ENCODE measurements at places on chromosomes 3 and 15. TPM values are rescaled to one million over a fixed set of nuclear protein-coding genes. Genes with fewer than 3 reads are reported as not detected.

The ATP10A gene
- 4.9 TPM for total RNA-seq

DNA sequence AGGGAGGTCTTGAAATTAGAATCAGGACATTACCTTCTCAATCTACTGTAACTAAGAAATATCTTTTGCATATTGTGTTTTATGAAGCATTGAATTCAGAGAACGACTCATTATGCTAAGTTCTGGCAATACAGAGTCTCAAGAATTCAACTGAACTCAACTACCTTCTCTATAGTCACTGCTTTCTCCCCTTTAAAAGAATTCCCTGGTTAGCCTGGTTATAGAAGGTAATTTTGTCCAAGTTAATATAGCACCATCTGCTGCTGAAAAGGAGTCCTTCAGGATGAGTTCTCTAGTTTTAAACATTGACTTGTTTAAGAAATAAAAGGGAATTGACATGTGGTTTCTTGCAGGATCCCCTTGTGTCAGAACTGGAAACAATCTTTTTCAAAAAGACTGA, 60.2 kb downstream of the IL16 start:
- no peaks in the 10 kb centered on the region for H3K36me3 ChIP-seq
- peaks cover 3% of the 10 kb centered on the region for H3K27me3 ChIP-seq
- peaks cover 19% of the 10 kb centered on the region for H3K4me1 ChIP-seq
- H3K27ac ChIP-seq: no peak overlapping the region
- no peak for DNase-seq

DNA sequence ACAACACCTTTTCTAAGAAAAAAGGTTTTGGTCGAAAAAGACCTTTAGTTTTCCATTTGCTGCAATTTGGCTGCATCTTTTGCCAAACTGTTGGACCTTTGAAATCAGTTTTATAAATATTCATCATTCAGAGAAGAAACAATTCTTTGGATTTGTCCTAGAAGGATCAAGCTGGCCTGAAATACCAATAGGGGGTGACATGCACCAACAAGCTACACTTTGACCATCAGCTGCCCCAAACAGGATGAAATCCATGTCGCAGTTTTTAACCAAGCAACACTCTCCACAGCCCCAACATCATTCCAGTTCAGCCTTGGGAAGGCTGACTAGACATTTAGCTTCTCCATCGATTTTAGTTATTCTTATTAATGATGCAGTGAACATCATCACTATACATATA, 9.8 kb downstream of the RPL15 start:
- no peak overlapping the region for H3K27ac ChIP-seq
- H3K27me3 ChIP-seq: no peaks in the 10 kb centered on the region
- no peak for DNase-seq

DNA sequence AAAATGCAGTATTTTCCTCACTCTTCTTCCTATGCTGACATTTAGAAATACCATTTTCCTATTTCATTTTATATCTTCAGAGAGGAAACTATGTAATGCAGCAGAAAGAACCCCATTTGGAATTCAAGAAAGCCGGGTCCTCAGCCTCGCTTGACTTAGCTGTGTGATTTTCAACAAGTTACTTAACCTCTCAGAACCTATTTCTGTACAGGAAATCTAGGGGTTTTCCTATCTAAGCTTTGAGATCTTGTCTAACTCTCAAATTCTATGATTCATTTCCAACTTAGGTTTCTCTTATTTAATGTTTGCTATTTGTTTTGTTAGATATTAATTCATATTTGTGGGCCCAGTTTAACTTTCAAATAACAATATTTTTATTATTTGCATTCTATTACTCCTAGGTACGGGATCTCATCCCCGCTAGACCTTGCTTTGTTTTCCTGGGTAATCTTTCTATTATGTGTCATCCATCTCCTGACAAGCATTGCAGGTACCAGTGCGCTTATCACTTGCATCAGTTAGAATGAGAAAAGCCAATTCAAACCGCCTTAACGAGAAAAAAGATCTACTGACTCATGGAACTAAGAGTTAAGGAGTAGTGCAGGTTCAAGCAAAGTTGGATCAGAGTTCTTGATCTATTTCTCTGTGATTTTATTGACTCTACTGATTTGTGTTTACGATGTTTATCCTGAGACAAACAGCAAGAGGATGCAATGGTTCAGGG, 70.6 kb upstream of the BHLHE40 start:
- H3K27me3 ChIP-seq: no peaks in the 10 kb centered on the region
- H3K4me3 ChIP-seq: no peak overlapping the region
- no peak overlapping the region for H3K27ac ChIP-seq

The NKIRAS1 gene
- 8.8 TPM for total RNA-seq

DNA sequence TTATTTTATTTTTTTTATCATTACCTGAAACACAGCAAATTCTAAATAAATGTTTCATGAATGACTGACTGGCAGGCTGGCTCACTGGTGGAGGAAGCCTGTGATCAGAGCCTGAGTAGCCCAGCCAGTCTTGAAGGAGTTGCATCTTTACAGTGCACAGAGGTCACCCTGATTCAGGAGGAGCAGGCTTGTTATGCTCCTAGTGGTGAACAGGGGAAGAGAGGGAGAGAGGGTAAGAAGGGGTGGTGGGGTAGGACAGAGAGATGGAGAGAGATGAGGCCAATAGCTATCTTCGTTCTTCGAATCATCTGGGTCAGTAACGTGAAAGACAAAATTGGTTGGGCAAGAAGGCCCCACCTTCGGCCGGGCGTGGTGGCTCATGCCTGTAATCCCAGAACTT, 202.6 kb upstream of the MCTP2 start:
- DNase-seq: no peak
- H3K36me3 ChIP-seq: peaks cover 3% of the 10 kb centered on the region
- H3K27ac ChIP-seq: no peak overlapping the region
- peaks cover 25% of the 10 kb centered on the region for H3K4me1 ChIP-seq

The KLHL40 gene
- total RNA-seq: not detected

The UBAP1L gene
- total RNA-seq: 4.5 TPM

DNA sequence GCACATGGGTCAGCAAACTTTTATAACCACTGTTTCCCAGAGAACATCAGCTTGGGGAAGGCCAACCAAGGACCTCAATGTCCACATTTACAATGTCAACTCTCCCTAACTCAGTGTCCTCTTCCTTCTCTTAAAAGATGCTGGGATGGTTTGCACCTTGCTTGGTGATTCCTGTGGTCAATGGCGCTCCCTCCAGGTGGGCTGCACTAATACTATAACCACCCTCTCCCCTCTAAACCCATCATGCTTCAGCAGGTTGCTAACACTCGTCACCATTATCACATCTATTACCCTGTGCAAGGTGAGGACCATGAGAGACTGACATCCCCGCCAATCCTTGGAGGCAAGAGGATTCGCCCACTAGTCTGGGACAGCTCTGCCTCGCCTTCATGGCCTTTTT, 65.2 kb downstream of the FRMD5 start:
- peaks cover 3% of the 10 kb centered on the region for H3K27me3 ChIP-seq
- H3K36me3 ChIP-seq: no peaks in the 10 kb centered on the region
- H3K27ac ChIP-seq: no peak overlapping the region
- H3K4me3 ChIP-seq: no peak overlapping the region
- no peaks in the 10 kb centered on the region for H3K4me1 ChIP-seq

DNA sequence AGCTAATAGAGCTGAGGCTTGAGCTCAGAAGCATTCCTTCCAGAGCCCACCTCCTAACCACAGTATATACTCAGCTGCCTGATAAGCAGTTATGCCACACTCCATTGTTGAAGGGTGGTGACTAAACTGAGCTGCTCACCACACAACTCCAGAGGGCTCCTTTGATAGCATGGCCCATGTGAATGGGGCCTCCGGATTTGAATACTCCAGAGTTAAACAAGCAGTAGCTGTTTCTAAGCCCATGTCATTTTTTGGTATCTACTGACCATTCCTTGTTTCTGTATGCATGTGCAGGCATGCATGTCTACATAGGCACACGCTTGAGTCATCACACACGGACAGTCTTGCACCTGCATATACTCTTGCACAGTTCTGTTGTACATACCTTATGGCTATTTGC, 28.9 kb downstream of the IGSF10 start:
- no peaks in the 10 kb centered on the region for H3K27me3 ChIP-seq
- H3K36me3 ChIP-seq: peaks cover 4% of the 10 kb centered on the region
- no peak overlapping the region for H3K4me3 ChIP-seq

The GOLGA6L7 gene
- total RNA-seq: not detected

DNA sequence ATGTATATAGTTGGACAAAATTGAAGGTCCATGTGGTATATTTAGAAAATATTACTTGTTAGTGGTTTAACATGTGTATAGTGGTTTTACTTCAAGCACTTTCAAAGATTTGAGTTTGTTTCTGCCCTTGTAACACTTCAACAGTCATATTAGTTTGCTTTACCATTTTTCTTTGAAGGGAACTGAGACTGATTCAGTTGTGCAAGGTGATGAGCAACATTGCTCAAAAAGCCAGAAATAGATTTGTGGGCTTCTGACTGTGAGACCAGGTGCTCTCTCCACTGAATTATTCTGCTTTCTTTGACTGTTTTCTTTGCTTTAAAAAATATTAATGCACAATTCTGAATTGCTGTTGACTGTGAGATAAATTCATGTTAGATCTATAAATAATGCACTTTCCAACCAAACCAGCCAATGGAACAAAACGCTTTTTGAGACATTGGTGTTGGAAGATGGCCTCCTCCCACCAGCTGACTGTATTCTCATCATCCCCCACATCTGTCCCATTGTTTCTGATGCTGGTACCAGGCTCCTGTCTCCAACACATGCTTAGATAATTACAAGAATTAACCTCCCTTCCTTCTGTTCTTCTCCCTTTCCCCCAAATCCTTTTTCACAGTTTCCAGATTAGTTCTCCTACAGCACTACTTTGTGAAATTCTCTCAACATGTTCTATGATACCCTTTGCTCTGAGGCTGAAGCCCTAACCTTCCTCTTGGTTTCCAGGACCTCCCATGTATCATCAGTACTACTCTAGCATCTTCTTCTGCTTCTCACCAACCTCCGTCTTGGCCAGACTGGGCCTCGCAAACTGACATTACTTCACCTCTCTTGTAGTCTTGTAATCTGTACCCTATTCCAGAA, 27.9 kb downstream of the PLCL2 start:
- H3K27me3 ChIP-seq: no peaks in the 10 kb centered on the region
- H3K27ac ChIP-seq: no peak overlapping the region
- peaks cover 11% of the 10 kb centered on the region for H3K4me1 ChIP-seq
- H3K36me3 ChIP-seq: no peaks in the 10 kb centered on the region
- no peak for DNase-seq
- H3K4me3 ChIP-seq: no peak overlapping the region

DNA sequence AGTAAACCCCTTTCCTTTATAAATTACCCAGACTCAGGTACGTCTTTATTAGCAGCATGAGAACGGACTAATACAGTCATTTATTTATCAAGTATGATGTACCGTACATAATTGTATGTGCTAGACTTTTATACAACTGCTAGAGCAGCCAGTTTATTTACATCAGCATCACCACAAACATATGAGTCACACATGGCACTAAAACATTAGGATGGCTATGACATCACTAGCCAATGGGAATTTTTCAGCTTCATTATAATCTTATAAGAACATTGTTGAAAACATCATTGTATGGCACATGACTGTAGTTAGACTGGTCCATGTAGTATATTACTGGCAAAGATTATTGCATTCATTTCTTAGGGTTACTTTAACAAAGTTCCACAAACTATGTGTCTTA, 121.7 kb downstream of the ZMAT3 start:
- H3K4me1 ChIP-seq: no peaks in the 10 kb centered on the region
- no peaks in the 10 kb centered on the region for H3K36me3 ChIP-seq
- no peaks in the 10 kb centered on the region for H3K27me3 ChIP-seq

The GLT8D1 gene
- 69.9 TPM for total RNA-seq

DNA sequence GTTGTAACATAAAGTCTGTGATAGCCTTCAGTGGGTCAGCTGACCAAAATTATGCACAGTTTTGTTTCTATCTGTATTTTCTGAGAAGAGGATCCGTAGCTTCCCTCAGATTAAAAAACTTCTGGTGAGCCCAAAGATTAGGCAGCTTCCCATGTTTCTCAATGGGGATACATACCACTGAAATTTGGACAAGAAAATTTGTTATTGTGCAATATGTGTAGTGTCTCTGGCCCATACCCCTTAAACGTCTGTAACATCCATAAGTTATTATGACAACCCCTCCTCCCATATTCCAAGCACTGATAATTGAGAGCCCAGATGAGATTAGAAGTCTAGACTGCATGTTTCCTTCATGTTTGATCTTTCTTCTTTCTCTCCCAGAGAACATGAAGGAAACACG, 1.9 kb upstream of the MITF start:
- H3K27me3 ChIP-seq: peaks cover 94% of the 10 kb centered on the region
- no peak for DNase-seq
- no peaks in the 10 kb centered on the region for H3K36me3 ChIP-seq
- H3K4me3 ChIP-seq: no peak overlapping the region
- peaks cover 22% of the 10 kb centered on the region for H3K4me1 ChIP-seq

Measured in neural crest cell (in vitro differentiated cells).